ENCODE measurements at places on chromosomes 2 and 18.

GRCh38 chr18:12065397-12065796 lies 28.2 kb upstream of the ANKRD62 start:
- no peak for DNase-seq

DNA sequence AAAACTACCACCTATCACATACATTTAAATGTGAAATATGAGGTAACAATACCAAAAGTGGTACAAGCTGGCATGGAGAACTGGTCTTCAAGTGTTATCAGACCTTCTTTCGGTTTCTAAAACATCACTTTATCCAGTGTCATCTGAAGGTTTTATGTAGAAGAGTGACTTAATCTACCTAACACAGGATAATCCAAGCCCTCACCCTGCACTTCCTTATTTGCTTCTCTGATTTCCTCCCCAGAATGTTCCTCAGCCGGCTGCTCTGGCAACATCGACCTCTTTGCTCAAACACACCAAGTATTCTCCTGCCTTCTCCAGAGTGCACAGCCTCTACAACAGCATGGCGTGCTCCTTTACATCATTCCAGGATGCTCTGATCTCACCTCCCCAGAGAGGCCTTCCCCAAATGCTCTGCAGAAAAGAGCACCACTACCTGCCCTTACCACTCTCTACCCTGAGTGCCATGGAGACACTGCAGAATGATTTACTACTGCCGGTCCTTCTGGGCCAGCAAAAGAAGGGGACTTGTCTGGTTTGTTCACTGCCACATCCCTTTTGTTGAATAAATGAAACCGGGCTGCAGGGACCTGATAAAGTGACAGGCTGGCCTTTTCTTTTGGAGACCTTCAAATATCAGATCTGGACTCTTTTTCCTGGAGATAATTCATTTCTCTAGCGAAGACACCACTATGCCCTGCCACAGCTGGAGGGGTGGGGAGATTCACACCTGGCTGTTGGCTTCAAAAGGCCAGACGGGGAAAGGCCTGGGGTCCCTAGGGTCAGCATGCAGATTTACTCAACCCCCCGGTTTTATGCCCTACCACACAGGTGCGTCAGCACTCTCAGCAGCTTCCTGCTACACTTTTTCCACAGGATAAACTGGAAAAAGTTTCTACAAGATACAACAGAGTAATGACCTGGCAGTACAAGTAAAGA lies 42.0 kb downstream of the TTR start:
- DNase-seq, result no peak

DNA sequence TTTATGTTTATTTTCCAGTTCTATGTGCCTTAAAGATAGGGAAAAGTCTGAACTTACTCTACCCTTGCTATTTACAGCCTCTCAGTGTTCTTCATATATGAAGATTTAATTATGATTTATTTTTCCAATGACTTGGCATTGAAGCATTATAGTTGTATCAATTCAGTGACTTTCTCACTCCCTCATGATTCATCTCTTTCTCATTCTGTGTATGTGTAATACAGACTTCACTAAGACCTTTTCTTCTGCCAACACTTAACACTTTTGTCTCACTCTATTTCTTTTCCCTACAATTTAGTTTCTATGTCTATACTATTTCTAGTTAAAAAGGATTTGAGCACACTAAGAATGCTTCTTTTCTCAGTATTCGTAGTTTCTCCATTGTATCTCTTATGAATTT lies 1470.3 kb upstream of the ACVR2A start:
- DNase-seq, result no peak

GRCh38 chr18:8930990-8931616 lies 171.4 kb upstream of the NDUFV2 start:
- no peak for DNase-seq

- DNase-seq, result no peak
Observed at GRCh38 chr2:240997856-240998705, at the start of gene SNED1. Gene SNED1 (plus strand): TSS chr2:240998618. CDS start chr2:240998838, 220 bp downstream.

DNA sequence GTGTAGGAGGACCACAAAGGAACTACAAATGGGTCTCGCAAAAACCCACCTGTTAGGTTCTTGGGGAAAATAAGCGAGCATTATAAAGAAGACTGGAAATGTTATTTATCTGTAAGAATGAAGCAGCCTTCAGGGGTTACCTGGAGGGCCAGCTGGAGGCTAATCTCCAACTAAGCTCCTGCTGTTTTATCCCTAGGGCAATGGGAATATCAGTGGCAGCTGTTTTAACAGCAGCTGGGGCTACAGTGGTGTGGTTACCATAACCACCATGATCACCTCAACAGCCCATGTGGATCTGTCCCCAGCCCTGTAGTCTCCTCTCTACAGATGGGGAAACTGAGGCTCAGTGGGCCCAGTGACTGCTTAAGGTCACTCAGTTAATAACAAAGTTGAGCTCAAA lies 108.1 kb downstream of the FTCDNL1 start:
- no peak for DNase-seq

DNA sequence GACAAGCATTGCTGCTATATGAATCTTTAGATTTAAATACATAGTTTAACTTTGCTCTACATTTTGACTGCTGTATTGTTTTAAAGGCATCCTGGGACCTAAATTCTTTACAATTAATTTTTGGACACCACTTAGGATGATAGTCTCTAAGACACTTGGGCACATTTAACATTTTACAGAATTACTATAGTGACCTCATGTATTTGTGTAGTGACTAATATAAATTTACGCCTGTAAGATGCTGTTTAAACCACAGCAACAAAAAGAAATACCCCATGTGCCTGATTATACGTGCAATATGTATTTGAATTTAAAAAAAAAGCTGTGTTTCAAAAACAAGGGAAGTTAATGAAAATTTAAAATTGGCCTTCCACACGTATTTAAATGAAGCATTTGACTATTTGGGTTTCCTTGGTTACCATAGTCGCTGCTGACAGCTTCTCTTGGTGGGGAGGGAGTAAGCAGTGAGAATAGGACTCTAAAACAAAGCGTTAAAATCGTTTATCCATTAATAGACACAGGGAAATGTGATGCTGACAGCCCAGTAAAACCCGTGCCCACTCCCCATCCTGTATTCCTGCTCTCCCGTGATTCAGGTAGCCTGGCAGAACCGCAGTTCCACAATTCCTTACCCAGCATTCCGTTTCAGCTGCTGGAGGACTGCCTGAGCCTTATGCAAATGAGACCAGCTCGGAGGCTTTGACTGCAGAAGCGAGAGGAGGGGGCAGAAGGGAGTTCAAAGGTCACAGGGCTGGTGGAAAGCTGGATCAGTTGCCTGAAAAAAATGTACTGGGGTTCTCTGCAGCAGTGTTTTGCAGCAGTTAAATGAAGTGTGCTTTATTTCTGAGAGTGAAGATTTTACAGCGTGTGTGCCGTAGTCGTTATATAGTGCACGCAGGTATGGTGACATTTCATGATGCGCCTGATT lies 104.3 kb downstream of the CSRNP3 start:
- DNase-seq, result peak; percentile 89

GRCh38 chr18:11155034-11155759 lies 5.8 kb upstream of the PIEZO2 start:
- DNase-seq, result no peak

GRCh38 chr2:3354986-3355385 lies 22.6 kb downstream of the EIPR1 start:
- no peak for DNase-seq

- DNase-seq, result no peak
Observed at GRCh38 chr2:170887496-170887895, 41.6 kb upstream of the GORASP2 start.

GRCh38 chr2:86441392-86441881 lies 266 bp downstream of the KDM3A start:
- no peak for DNase-seq

GRCh38 chr2:112646791-112647689 lies 1.3 kb downstream of the SLC20A1 start:
- DNase-seq, result no peak

- DNase-seq, result no peak
Observed at GRCh38 chr2:99404797-99405669, 67.8 kb downstream of the EIF5B start.

- no peak for DNase-seq
Observed at GRCh38 chr18:52363861-52364260, 23.9 kb downstream of the DCC start.

- DNase-seq, result no peak
Observed at GRCh38 chr2:216653931-216654365, 20.7 kb downstream of the IGFBP2 start.

DNA sequence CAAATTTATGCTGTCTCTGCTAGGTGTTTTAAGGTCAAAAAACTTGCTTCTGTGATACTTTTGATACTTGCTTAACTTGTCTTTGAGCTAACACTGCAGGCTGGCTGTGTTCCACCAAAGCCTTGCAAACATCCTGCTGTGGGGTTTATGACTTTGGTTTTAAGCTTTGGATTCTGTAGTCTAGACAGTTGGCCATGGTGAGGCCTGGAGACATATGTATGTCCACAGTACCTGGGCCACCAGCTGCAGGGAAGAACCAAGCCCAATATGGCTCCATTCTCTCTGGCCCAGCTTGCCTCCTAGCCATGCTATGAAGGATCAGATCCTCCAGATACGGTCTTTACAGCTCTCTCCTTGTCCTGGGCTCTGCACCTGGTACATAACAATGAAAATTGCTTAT lies 113.9 kb downstream of the INO80D start:
- DNase-seq, result no peak

- DNase-seq, result no peak
Observed at GRCh38 chr18:51195451-51196117, 1.9 kb downstream of the MEX3C start.

DNA sequence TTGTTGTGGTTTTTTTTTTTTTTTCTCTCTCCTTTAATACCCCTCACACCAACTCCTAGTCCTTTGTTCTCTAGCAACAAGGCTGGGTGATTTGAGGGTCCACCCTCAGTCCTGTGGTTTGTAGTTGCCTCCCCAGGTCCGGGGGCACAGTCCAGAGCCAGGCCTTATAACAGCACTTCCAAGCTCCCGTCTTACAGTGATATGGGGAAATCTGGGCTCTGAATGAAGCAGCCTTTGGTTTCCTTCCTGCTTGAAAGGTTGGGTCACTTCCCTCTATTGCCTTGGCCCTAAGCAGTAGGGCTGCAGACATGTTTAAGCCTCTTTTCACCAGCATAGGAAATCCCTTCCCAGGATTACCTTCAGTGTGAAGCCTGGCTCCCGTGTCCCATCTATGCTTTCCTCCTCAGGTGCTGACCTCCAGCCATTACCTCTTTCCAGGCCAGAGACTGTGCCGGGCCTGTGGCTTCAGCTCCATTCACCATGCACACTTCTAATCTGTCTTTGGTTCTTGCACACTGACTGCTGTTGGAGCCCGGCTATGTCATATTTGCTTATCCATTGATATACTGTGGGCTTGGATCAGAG lies 21.2 kb upstream of the NTSR2 start:
- DNase-seq, result no peak

GRCh38 chr18:29979881-29980280 lies 1062.7 kb downstream of the DSC3 start:
- no peak for DNase-seq

DNA sequence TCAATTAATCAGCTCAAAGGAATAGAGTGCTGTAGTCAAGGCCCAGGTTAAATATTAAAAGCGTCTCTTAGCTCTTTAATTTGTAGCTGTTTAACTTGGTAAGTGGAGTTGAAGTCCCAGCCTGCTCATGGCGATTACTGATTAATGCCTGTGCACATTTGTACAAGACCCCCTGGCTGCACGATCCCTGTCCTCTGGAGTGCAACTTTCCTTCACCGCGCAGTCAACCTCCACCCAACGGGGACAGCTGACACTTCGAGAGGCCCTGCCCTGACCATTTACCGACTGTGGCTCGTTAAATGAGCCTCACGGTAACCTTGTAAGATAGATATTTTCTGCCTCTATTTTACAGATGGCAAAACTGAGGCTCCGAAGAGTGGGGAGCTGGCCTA lies 5.5 kb upstream of the CYS1 start:
- no peak for DNase-seq

DNA sequence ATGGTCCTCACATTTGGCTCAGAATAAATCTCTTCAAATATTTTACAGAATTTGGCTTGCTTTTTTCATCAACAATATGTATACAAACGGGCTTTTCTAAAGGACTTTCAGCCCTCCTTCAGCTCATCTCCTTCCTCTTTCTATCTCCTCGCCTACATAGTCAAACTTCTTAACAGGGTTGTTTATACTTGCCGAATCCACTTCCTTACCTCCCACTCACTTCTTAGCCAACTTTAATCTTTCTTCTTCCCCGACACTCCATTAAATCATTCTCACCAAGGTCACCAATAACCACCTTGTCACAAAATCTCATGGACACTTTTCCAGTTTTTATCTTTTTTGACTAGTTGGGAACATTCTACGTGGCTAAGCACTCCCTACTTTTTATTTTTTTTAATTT lies 325.2 kb downstream of the PLCL1 start:
- DNase-seq, result no peak

GRCh38 chr2:182078988-182079602 lies 93.4 kb downstream of the PPP1R1C start:
- DNase-seq, result no peak

DNA sequence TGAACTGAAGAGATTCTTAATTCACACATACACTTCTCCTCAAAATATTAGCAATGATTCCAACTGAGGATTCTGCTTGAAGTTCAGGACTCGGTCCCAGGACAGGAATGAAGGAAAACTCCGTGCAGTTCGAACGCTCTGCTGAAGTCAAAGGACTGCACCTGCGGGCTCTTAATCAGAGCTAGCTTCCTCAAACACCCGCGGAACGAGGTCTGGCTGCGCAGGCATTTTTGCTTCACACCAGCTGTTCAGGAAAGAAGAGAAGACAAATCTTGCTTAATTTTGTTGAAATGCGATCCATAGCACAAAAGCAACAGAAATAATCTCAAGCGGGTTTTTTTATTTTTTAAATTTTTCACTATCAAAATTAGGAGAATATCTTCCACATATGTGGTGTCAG lies 175.6 kb downstream of the LAMA1 start:
- no peak for DNase-seq

GRCh38 chr18:10235661-10235952 lies 218.8 kb upstream of the APCDD1 start:
- no peak for DNase-seq

- DNase-seq, result no peak
Observed at GRCh38 chr2:64295326-64296139, 151.3 kb upstream of the PELI1 start.

DNA sequence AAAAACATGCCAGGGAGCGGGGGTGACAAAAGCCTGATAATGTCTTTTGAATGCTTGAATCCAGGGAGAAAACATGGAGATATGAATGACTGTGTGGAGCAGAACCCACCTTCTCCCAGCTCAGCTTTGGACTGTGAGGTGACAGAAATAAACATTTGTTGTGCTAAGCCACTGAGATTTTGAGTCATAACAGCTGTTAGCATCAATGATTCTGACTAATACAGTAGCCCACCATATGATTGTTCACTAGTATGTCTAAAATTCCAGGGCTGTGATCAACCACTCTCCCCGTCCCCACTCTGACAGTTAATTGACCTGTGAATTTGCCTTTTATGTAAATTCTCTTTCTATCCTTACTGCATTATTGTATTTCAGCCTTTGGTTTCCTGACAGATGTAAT lies 69.1 kb downstream of the PDK1 start:
- no peak for DNase-seq

DNA sequence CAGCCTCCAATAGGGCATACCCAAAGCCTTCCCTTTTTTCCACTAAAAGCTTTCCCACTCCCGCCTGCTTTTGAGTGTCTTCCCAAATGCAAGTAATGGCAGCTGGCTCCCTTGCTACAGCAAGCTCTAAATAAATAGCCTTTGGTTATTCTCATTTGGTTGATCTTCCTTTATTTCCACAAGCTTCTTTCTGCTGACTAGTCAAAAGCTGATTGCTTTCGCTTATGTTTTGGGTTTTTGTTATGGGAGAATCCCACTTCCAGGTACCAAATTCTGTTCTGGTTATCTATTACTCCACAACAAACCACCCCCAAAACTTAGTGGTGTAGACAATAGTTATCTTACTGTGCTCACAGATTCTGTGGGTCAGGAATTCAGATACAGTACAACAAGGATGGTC lies 22.3 kb downstream of the SP5 start:
- DNase-seq, result no peak

All from NCI-H2081 treated with DMSO at 0.1 percent for 48 hours (cell line).